RPMI7951 (cell line): ENCODE measurements at places on chromosomes 2 and 18.

DNA sequence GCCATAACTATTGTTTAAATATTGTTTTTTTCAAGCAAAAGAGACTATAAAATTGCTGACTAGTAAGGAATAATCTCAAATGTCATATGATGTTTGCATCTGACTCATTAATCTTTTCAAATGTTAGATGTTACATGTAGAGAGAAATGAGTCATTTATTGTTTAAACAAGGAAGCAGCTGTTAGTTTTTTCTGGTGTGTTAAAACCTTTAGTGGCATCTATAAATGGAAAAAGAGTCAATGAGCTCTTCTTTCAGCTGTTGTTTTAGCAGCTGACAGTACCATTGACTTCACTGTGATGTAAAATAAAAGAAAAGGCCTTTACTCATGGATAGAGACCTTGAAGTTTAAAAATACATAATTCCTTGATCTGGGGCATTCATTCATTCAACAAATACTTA is 1.8 kb upstream of the KLHL41 start:
- peak; percentile 53 for DNase-seq

GRCh38 chr2:102512161-102512560 is 39.1 kb downstream of the SLC9A4 start:
- no peak for DNase-seq

DNA sequence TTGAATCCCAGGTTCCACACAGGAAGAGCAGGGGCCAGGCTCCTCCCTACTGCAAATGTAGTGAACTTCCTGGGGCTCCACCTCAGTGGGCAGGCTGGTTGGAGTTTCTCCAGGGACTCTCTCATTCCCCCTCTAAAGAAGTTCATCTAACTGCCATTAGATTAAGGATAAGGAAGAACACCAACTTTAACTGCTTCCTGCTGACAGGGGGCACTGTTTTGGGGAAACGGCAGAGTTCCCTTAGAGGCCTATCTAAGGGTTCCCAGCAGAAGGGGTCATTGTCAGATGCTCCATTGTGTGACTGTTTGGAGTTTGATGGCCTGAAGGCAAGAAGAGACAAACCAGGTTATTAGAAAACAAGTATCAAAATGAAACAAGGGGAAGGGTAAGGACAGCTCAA is 2159.7 kb upstream of the PIK3C3 start:
- DNase-seq: peak; percentile 7

DNA sequence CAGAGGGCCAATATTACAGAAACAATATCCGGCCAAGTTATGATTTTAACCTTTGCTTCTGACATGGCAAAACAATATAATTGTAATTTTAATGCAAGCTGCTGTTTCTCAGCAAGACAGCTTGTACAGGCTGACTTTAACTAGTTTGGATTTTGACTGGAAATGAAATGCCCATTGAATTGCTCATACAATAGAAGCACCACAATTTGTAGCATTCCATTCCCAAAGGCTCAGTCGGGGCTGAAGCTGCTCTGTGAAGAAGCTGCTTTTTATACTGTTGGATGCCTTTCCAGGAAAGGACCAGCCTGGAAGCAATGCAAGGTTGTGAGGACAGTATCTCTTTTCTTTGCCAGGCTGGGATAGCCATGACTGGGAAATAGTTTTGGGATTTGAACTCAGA is 677.0 kb upstream of the FANCL start:
- DNase-seq: no peak

- no peak for DNase-seq
Observed at GRCh38 chr2:39667886-39668276, 2.2 kb downstream of the TMEM178A start.

DNA sequence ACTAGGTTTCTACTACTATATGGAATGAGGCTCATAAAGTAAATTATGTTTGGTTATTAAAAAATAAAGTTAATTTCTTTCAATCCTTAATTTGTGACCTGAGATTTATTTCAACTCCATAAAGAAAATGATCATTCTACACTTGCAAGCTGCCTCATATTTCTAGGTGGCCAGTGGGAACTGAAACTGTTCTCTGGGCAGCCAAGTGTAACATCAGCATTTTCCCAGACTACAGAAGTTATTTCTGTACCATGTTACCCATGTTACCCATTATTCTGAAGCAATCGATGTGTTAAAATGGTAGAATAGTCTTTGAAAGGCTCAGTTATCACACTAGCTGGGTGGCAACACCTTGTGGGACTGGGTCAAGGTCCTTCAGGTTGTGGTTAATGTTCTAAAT is 139.3 kb upstream of the FBXO11 start:
- no peak for DNase-seq

DNA sequence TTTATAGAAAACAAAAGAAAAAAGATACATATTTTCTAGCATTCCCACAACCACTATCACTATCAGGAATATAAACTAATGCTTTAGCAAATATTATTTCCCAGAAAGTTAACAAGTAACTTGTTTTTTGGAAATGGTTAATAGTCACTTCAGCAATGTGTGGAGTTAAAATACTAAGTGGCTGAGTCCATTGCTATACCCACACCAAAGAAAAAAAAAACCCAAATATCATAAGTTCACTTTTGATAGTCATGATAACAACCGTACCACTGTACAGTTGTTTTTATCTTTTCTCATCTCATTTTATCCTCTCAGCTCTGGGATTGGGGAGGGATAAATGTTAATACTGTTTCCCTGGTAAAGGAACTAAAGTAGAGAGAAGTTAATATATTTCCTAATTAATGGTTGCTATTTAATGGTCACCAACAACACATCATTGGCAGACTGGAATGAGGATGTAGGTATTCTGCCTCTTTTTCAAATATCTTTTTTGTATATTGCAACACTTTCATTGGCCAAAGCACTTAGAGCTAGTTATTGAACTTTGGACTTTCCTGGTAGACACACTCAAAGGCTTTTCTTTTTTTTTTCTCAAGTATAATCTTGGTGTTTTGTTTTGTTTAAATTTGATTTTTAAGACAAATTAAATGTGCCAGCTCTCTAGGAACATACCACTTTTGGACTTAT is 18.4 kb upstream of the KANSL1L start:
- no peak for DNase-seq

DNA sequence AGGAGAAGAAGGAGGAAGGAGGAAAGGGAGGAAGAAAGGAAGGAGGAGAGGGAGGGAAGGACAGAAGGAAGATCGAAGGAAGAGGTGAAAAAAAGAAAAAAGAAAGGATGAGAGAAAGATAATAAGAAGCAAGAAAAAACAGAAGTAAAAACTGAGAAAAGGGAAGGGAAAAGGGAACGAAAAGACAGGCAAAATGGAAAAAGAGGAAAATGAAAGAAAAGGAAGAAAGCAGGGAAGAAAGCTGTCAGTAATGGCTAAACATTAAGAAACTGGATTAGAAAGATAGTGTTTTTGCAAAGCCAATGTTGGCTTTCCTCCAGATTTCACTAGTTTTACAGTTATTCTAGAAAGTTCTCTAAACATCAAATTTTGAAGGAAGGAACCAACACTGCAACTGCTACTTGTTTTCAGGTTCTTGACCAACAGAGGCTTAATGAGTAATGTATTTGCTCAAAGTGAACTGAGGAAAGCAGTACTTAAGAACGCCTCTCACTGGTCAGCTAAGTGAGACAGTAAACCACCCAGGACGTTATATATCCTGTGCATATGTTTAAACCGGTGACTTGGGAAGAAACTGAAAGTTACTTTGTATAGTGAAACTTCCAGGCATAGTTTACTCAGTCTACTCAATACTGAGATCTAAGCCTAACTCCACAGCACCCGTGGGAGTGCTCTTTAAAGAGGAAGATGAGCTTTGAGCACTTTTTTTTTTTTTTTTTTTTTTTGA is 286.2 kb upstream of the TRIB2 start:
- peak; percentile 79 for DNase-seq

- no peak for DNase-seq
Observed at GRCh38 chr2:226234187-226234586, 565.4 kb downstream of the IRS1 start.

- DNase-seq: no peak
Observed at GRCh38 chr2:128765811-128766210, 447.1 kb upstream of the HS6ST1 start.

GRCh38 chr2:18473241-18474181 is 86.9 kb downstream of the RDH14 start:
- DNase-seq: peak; percentile 69

DNA sequence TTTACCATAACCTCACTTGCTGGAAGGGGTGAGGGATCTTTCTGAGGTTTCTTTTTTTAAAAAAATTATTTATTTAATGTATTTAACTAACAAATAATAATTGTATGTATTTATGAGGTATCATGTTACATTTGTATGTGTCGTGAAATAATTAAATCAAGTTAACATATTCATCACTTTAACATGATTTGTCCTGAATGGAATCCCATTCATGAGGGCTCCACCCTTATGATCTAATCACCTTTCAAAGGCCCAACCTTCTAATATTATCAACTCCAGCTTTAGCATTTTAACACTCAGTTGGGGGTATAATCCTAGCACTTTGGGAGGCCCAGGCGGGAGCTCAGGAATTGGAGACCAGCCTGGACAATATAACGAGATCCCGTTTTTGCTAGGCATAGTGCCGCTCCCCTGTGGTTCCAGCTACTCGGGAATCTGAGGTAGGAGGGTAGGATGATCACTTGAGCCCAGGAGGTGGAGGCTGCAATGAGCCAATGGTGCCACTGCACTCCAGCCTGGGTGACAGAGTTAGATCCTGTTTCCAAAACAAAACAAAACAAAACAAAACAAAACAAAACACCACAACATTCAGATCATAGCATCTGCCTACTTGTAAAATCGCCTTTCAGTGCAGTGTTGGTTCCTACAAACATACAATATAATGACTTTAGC is 1.1 kb upstream of the TAF4B start:
- no peak for DNase-seq

- DNase-seq: peak; percentile 49
Observed at GRCh38 chr2:20579866-20580265, 71.0 kb downstream of the HS1BP3 start.

- DNase-seq: no peak
Observed at GRCh38 chr2:187055463-187055862, 206.5 kb upstream of the ZSWIM2 start.

DNA sequence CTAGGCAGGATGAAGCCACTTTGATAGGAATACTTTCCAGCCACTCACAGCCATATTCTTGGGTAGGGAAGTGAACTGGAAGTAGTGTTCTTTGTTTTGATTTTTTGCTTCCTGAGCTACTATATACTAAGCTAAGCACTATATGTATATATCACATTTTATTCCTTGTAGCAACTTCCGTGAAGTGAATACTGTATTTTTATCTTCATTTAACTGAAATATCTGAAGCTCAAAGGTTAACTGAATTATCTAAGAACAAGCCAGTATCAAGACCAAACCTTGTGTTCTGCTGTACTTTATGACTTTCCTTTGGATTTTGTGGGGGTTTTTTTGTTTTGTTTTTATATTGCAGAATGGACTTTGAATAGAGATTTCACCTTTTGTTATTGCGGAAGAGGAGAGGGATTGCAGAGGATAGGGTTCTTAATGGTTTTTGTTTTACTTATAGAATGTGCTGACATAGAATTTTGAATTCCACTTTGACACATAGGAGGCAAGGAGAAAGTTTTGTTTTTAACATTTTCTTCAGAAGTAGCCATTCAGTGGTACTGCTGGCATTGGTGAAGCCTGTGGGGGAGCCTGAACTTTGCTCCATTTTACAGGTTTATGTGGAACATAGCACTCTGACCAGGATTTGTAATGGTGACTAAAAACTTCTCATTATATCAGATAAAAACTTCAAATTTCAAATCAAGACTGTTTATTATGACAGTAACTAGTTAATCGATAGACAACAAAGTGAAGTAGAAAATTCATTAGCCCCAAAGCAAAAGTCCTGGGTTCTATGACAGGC is 24.1 kb upstream of the RNF138 start:
- DNase-seq: no peak

DNA sequence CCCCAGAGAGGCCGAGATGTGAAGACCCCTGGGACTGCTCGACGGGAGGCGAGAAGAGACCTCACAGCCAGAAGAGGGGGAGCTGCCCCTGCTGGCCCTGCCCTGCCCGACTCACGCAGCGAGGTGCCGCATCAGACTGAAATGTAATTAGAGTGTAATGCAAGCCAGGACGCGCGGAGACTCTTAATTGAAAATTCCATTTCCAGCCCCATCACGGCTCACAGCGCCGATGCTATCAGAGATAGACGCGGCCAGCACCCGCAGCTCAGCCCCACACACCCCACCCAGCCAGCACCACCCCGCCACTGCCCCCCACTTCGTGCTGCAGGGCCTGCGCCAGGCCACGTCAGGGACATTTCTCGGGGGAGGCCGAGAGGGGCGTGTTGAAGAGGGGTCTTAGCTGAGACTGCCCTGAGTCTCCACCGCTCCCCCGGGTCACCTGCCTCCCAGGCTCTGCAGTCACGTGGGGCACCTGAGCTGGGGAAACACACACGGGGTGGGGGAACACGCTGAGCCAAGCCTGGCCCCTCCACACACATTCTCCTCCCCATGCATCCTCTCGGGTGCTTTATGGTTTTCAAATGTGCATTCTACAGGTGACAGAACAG is 78.1 kb downstream of the TEX51 start:
- no peak for DNase-seq

- peak; percentile 41 for DNase-seq
Observed at GRCh38 chr18:37537868-37538525, 27.6 kb downstream of the CELF4 start.

- no peak for DNase-seq
Observed at GRCh38 chr2:870426-870825, 80.2 kb upstream of the SNTG2 start.

- DNase-seq: no peak
Observed at GRCh38 chr2:217947383-217948350, 55.1 kb downstream of the TNS1 start.

DNA sequence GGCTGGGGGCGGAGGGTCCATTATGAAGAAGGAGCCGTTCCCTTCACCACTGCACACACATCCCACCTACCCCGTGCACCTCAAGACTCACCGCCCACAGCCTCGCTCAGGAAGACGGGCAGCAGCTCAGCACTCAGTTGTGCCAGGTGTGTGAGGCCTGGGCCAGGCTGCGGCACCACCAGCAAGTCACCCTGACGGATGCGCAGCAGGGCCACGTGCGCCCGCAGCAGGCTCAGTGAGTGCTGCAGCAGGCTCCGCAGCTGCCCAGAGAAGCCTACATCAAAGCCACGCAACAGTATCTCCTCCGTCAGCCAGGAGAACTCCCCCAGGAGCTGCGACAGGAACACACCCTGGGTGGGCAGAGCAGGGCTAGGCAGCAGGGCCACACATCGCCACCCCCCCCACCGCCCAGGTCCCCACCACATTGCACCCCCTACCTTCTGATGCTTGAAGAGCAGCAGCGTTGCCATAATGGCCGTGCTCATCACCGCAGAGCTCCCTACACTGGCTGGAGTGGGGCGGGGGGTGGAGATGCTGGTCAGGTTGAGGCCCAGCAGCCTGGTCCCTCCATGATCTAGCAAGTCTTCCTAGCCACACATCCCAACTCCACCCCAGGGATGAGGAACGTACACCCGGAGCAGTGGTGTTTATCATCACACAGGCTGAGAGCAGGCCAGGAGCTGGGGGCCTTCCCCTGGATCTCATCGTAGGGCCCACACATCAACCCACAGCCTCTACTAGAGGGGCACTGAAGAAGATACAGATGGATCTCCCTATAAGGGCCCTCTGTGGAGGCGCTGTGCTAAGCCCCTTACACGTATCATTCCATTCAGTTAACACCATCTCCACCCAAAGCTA is 10.2 kb downstream of the GPAT2 start:
- DNase-seq: no peak
